ENCODE measurements at places on chromosomes 13 and 19.

DNA sequence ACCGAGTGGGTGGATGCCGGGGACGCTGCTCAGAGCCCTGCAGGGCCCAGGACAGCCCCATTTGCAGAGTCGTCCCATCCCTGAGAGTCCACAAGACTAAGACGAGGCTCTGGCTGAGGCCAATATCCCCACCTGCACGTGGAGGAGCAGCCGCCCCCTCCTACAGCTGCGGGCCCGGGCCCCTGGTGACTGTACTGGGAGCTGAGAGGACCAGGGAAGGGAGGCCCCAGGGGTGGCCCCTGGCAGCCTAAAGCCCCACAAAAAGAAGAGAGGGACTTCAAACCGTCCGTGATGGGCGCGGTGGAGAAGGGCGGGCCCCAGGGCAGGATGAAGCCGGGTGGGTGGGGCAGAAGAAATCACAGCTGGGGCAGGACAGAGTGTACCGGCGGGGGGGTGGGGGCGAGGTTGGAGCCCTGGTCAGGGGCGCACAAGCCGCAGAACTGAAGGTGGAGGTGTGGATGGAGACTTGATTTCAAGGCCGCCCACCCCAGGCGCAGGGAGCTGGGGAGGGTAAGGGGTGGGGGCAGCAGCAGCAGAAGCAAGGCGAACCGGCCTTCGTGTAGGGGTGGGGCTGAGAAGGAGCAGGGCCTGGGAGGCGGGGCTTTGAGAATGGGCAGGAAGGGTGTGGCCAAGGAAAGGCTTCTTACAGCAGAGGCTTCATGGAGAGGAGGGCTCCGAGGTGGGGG is 12.9 kb downstream of the CFD start:
- peak; percentile 82 for DNase-seq

- no peak for DNase-seq
Observed at GRCh38 chr13:103952183-103952582, 886.0 kb upstream of the SLC10A2 start.

GRCh38 chr13:63983366-63983765 is 2567.7 kb upstream of the PCDH20 start:
- DNase-seq, result no peak

DNA sequence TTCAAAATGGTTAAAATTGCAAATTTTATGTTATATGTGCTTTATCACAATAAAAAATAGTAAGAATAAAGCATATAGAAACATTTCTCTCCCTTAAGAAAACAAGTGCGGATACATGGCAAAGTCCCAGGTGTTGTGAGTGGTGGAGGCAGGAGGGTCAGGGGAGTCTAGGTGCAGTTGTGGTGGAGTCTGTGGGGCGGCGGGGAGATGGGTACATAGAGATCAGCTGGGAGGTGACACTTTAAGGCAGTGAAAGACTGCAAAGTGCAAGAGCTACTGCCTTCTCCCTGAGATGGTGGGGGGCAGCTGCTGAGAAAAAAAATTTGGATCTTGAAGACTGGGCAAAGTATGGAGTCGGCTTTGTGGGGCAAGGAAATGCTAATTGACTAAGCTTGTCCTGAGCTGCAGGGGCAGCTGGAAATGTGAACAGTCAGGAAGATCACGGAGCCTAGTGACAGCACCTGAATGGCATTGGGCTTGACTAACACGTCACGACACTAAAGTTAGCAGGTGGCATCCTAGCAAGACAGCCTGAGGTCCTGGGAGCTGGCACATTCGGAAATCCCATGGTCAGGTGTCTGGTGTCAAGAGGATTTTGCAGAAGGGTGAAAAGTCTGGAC is 72.9 kb upstream of the IRS2 start:
- DNase-seq, result no peak

DNA sequence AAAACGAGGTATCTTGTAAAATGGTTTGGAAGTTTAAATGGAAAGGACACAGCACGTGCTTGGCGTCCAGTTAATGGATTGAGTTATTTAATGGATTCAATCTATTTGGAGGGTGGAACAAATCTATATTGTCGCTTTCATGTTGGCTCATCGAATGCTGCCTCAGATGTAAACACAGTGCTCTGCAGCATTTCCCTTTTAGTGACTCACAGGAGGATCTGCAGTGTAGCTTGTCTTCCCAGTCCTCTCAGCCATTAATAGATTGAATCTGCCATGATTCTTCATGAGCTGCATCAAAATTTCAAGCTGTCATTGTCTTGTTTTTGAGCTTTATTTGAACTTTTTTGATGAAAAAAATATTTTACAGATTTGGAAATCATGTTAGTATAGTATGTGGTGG is 44.7 kb downstream of the DHRS12 start:
- no peak for DNase-seq

GRCh38 chr19:32178956-32179355 is 166.5 kb upstream of the ZNF507 start:
- DNase-seq, result no peak

DNA sequence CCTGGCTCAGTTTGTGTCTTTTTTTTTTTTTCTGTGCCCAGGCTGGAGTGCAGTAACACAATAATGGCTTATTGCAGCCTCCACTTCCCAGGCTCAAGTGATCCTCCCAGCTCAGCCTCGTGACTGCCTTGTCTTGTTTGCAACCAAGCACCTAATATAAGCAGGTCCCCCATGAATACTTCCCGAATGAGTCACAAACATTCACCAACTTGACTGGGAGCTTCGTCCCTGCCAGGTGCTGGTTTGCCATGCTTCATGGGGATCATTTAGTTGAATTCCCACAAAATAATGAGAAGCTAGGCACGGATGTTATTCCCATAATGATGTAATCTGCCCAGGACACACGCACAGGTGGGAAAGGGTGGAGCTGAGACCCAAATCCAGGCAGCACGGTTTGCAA is 176.5 kb downstream of the CACNA1A start:
- DNase-seq, result no peak

GRCh38 chr19:39810424-39810823 is 23.5 kb downstream of the DYRK1B start:
- DNase-seq, result no peak

DNA sequence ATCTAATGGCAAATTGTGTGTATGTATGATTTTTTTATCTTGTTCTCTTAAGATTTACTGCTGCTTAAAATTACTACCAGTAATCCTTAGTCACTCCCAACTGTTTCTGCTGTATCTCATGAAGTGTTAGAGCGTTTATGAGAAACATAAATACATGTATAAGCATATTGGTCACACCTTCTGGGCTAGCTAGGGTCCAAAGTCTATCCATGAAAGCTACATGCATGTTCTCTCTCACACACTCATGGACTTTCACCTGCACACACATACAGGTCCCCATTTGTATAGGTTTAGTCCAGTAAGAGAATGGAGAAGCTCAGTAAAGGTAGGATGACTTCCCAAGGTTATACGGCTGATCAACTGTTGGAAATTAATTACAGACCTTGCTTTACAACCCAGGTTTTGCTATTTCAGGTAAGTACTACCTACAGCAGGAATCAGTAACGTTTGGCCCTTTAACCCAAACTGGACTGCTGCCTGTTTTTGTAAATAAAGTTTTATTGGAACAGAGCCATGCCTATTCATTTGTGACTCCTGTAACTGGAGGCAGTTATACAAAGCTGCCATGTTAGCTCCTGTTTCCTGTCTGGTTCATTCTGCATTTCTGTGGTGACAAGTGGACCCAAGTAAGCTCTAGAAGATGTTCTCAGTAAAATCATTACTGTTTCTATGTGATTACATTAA is 15.3 kb downstream of the METTL21C start:
- DNase-seq, result no peak
